ENCODE measurements at places on chromosomes 5 and 9. TPM values are rescaled to one million over a fixed set of nuclear protein-coding genes. Genes with fewer than 3 reads are reported as not detected.

GRCh38 chr5:1526681-1527131 lies 2.9 kb upstream of the LPCAT1 start:
- H3K4me1 ChIP-seq: no peaks in the 10 kb centered on the region
- peaks cover 9% of the 10 kb centered on the region for H3K36me3 ChIP-seq
- no peaks in the 10 kb centered on the region for H3K27me3 ChIP-seq

DNA sequence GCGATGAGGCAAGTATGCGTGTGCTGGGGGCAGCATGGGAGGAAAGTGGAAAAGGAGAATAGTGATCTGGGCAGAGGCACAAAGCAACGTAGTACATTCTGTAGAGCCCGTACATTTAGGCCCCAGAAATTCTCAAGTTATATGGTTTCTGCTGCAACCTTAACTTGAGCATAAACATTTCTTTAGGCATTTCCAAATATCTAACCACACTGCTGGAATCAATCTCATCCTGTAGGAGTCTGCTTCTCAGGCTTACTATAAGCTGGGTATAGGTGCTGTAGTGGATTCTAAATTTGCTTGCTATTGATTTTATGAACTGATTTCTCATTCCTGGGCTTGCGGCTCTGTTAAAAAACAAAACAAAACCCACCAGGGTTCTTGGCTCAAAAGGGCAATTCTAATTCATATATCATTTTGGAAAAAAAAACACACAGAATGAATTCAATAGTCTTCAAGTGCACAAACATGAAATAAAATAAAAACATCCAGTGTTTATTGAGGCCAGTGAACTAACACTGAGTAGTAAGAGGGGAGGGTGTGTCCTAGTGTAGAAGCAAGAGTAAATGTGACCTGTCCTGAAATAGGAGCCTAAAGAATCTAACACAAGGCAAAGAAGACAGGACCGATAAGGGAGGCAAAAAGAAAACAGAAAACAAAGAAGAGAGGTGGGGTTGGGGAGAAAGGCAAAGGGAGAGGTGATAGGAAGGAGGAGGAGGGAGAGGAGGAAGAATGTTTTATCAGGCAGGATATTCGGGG lies 145.5 kb upstream of the LHFPL2 start:
- H3K27ac ChIP-seq: no peak overlapping the region
- DNase-seq: no peak
- no peaks in the 10 kb centered on the region for H3K27me3 ChIP-seq

- no peak overlapping the region for H3K4me3 ChIP-seq
- H3K36me3 ChIP-seq: peaks cover 8% of the 10 kb centered on the region
- DNase-seq: no peak
- H3K27ac ChIP-seq: no peak overlapping the region
- H3K27me3 ChIP-seq: no peaks in the 10 kb centered on the region
Observed at GRCh38 chr9:133887540-133888047, 104.5 kb downstream of the VAV2 start.

GRCh38 chr9:114476891-114477469 lies 28.3 kb downstream of the WHRN start:
- no peak overlapping the region for H3K27ac ChIP-seq
- H3K36me3 ChIP-seq: peaks cover 2% of the 10 kb centered on the region
- no peaks in the 10 kb centered on the region for H3K4me1 ChIP-seq
- H3K27me3 ChIP-seq: no peaks in the 10 kb centered on the region

DNA sequence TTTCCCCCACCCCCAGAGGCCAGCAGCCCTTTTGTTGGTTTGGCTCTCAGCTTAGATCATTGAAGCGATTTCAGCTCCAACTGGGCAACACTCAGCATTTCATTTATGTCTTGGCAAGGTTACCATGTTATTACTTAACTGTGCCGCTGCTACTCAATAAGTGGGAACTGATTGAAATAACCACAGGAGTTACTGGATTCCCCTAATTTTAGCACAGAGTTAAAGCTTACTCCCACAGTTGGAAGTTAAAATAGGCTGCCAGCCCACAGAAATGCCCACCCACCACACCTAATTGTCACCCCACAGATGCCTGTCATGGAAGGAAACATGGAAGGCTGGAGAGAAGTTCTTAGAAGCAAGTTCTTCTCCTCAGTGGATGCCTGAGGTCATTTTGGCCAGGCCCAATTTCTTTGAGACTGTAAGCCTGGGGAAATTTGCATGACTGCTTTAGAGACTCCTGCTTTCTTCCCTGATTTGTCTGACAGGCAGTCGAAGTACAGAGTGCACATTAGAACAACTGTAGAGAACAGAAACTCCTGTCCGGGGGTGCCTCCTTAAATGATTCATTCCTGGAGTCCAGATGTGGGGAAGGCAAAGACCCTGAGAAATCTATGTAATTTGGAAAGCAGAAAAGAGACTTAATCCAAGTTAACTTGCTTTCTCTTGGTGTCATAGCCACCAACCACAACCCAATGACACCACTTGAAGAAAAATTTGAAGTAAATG lies 370.0 kb downstream of the ZSWIM6 start:
- no peak for DNase-seq
- H3K27me3 ChIP-seq: no peaks in the 10 kb centered on the region
- H3K4me3 ChIP-seq: no peak overlapping the region

GRCh38 chr9:129006328-129007034 lies 21.6 kb downstream of the SH3GLB2 start:
- no peaks in the 10 kb centered on the region for H3K4me1 ChIP-seq
- no peaks in the 10 kb centered on the region for H3K27me3 ChIP-seq
- H3K36me3 ChIP-seq: peaks cover 50% of the 10 kb centered on the region
- no peak overlapping the region for H3K27ac ChIP-seq
- DNase-seq: peak; percentile 81

DNA sequence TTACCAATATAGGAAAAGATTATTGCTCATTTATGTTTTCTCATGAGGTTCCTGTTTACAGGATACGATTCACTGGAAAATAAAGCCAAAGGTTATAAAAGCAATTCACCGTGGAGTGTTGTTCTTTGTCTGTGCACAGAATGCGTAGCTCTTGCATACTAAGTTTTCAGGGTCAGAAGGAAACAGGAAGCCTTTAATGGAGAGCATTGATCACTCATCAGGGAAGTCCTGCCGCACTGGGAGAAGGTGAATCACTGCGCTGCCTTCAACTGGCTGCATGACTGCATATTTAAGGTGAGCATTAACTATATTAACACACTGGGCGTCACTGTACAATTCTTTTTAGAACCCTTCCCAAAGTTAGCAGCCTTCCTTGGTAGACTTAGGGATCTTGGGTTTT lies 74.1 kb upstream of the SYK start:
- no peaks in the 10 kb centered on the region for H3K4me1 ChIP-seq
- no peak overlapping the region for H3K4me3 ChIP-seq
- no peaks in the 10 kb centered on the region for H3K27me3 ChIP-seq
- H3K36me3 ChIP-seq: 0 out of 2 replicates have a peak, but pooled peaks cover 2% of the 10 kb centered on the region

- DNase-seq: no peak
- H3K27me3 ChIP-seq: no peaks in the 10 kb centered on the region
- H3K4me1 ChIP-seq: no peaks in the 10 kb centered on the region
- H3K4me3 ChIP-seq: no peak overlapping the region
Observed at GRCh38 chr9:93505541-93506132, 52.3 kb upstream of the FAM120AOS start.

GRCh38 chr9:129558551-129559505 lies 62.1 kb downstream of the C9orf50 start:
- peak overlapping the region; percentile 21 for H3K4me3 ChIP-seq
- H3K27ac ChIP-seq: no peak overlapping the region
- H3K4me1 ChIP-seq: peaks cover 11% of the 10 kb centered on the region
- H3K27me3 ChIP-seq: no peaks in the 10 kb centered on the region

- H3K4me1 ChIP-seq: no peaks in the 10 kb centered on the region
- no peak for DNase-seq
- H3K4me3 ChIP-seq: no peak overlapping the region
- no peaks in the 10 kb centered on the region for H3K36me3 ChIP-seq
- H3K27me3 ChIP-seq: no peaks in the 10 kb centered on the region
- H3K27ac ChIP-seq: no peak overlapping the region
Observed at GRCh38 chr5:110049816-110050215, 360.1 kb downstream of the MAN2A1 start.

FYB1 gene
- total RNA-seq: not detected

EGFLAM gene
- 0.33 TPM for total RNA-seq

SOX30 gene
- total RNA-seq: 0.13 TPM
